Activated CD8-positive, alpha-beta memory T cell treated with anti-CD3 and anti-CD28 coated beads for 48 hours (primary cell): ENCODE measurements at places on chromosomes 5 and 9.

DNA sequence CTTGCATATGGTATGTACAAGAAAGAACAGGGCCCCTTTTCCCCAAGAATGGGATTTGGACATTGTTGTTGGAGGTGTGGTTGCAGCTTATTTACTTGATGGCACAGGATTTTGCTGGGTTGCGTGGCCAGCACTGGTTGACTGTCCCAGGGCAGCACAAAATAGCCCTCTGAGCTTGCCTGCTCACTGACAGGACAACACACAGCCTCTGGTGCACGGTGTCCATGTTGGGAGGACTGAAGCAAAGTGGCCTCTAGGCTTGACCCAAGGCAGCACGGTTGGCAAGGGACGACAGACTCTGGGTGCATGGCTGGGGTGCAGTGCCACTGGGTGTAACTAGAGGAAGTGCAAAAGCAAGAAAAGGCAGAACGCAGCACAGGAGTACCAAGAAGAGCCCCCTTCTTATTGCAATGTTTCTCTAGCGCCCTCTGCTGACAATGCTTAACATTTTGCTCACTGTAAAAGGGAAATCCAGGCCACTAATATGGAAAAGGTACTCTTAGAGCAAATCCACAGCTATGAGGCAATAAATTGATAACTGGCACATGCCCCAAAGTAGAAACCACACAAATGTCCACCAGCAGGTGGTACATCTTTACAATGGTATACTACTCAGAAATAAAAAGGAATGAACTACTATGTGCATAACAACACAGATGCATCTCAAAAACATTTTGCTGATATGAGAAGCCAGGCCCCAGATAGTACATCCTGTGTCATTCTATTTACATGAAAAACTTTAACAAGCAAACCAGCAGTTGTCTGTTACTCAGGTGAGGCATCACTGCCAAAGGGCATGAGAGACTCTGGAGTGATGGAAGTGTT is 47.4 kb upstream of the BARX1 start:
- DNase-seq, result no peak

GRCh38 chr9:32606811-32607210 is 28.7 kb downstream of the TAF1L start:
- no peak for DNase-seq

DNA sequence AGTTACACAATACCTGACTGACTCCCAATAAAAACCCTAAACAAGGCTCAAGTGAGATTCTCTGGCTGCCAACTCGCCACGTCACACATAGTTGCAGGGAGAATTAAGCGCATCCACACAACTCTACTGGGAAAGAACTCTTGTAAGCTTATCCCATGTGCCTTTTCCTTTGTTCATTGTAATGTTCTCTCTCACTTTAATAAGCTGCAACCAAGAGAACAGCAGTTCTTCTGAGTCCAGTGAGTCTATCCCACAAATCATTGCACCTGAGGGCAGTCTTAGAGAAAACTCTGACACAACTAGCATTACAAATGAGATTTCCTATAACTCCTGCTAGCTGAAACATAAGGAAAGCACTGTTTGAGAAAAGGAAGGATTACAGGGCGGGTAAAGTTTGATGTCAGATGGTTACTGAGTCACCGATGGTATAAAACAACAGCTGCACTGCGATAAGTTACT is 27.4 kb downstream of the CENPK start:
- DNase-seq, result no peak

- DNase-seq, result no peak
Measured at GRCh38 chr9:71655778-71656177, 112.5 kb downstream of the CEMIP2 start.

DNA sequence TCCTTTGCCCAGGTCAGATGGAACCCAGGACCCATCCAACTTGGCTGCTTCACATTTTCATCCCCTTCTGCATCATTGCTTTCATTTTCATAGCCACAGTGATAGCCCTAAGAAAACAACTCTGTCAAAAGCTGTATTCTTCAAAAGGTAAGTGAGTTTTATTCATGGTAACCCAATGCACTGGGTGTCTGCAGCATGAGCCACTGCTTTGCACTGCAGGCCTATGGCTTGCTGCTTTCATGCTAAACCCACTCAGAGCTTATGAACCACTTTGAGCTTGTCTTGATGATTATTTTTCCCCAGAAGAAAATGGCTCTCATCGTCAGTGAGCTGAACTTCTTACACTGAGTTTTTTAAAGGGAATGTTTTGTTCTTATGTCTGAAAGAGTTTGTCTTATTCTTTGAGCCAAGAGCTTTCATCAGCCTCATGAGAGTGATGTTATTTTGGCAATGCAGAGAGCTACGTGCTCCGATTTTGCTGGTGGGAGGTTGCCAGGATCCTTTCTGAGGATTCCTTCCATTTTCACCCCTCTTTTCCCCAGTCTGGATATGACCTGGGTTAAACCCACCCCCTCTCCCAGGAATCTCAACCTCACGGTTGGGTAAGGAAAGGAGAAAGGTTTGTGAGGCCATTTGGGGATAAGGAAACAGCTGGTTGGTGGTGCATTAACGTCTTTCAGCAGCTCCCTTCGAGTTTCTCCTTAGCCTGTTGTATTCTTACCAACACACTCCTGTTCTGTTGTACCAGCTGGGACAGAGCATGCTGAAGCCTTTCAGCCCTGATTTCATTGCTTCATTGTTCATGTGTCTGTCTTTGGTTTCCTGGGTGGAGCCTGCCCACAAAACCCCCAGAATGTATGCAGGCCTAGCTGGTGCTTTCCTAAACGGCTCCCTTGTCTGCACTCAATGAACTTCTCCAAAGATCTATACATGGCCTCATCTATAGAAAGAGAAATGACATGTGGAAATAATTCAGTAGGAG is 47.6 kb downstream of the PDCD1LG2 start:
- DNase-seq, result no peak

- DNase-seq, result no peak
Measured at GRCh38 chr5:117207088-117207668, 632.6 kb upstream of the SEMA6A start.

- DNase-seq, result no peak
Measured at GRCh38 chr5:167797933-167798332, 493.5 kb upstream of the WWC1 start.

DNA sequence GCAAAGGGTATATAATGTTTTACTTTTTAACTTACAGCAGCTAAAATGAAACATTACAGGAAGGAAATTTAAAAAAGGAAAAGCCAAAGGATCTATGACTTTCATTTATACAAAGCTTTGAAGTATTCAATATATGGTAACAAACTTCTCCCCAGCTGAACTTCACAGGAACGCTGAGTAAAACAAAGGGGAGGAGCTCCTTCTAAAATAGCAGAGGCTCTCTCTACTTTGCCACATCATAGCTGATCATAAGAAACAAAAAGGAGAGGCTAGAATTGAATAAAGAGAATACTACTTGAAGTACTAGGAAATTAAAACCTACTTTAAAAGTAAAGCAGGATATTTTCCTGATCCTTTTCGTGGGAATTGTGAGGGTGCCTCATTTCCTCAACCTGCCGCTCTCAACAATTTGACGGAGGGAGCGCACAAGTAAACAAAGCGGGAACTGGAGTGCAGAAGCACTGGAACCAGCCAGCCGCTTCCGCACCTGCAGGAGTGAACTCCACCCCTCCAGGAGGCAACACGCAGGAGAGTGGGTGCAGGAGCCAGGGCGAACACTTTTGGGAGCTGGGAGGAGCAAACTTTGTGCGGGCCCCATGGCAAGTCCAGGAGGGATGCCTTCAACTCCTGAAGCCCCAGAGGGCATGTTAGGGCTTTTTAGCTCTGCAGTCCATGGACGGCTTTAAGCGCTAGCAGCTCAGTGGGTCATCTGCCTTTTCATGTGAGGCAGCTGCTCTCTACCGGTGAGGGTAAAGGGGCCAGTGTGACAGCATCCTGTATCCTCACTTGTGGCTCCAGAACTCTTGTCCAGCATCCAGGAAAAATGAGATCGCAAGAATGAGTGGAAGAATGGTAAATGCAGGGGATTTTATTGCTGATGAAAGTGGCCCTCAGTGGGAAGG is 757.4 kb downstream of the PTPRD start:
- no peak for DNase-seq

DNA sequence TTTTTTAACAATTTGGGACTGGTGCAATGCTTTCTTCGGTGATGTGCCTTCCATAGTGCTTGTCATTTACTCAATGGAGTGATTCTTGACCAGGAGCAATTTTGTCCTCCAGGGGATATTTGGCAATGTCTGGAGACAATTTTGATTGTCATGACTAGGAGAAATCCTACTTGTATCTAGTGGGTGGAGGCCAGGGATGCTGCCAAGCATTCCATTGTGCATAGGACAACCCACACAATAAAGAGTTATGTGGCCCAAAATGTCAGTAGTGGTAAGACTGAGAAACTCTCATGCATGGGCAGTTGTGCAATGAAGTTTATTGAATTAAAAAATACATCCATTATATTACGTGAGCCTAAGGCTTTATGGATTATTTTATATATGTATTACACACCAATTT is 70.5 kb downstream of the FOCAD start:
- no peak for DNase-seq

- DNase-seq, result no peak
Measured at GRCh38 chr9:109238655-109239054, 71.6 kb upstream of the FRRS1L start.

GRCh38 chr9:128206484-128206883 is 3.3 kb downstream of the DNM1 start:
- DNase-seq, result no peak
